M059J (cell line): ENCODE measurements at places on chromosomes 11 and 22. TPM values are rescaled to one million over a fixed set of nuclear protein-coding genes. Genes with fewer than 3 reads are reported as not detected.
A peak's percentile ranks its signal among the peaks of the same experiment; 100 is the strongest.

GRCh38 chr22:17734187-17734586, 40.1 kb downstream of the BID start:
- DNase-seq: peak; percentile 43

SCN4B gene
- 17.2 and 26.1 TPM in 2 replicates for total RNA-seq

DNA sequence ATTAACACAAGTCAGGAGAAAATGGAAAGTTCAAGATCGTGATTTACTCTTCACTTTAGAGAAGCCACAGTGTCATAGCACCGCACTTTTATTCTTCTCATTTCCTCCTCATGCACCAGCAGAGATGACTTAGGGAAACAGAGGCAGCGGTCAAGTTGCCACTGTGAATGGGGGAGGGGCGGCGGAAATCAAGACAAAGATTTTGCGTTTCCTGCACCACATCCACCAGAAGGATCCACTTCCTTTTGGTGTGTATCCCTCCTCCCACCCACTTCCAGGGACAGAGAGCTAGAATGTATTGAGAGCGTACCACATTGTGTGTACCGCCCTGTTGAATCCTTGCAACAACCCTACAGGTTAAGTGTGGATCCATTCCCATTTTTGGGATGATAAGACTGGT, 21.8 kb downstream of the TSPAN18 start:
- no peak for DNase-seq

DNA sequence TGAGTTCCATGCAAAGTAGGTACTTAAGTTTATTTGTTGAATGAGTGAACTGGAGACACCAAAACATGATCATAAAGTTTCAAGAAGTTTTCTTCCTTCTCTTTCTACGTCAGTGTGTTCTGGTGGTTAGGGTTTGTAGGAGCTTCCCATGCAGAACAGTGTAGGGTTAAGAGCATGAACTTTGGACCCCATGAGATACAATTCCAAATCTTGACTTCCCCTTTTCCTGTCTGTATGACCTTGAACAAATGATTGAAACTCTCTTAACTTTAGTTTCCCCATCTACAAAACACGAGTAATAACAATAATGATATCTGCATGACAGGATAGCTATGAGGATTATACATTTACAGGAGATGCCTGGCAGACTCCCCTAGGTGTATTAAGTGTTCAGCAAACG, 41.0 kb upstream of the TENM4 start:
- no peak for DNase-seq

- DNase-seq: no peak
Observed at GRCh38 chr11:119974051-119974450, 163.9 kb downstream of the TRIM29 start.

PIH1D2 gene
- total RNA-seq: 1.4 and 1.9 TPM in 2 replicates

DNA sequence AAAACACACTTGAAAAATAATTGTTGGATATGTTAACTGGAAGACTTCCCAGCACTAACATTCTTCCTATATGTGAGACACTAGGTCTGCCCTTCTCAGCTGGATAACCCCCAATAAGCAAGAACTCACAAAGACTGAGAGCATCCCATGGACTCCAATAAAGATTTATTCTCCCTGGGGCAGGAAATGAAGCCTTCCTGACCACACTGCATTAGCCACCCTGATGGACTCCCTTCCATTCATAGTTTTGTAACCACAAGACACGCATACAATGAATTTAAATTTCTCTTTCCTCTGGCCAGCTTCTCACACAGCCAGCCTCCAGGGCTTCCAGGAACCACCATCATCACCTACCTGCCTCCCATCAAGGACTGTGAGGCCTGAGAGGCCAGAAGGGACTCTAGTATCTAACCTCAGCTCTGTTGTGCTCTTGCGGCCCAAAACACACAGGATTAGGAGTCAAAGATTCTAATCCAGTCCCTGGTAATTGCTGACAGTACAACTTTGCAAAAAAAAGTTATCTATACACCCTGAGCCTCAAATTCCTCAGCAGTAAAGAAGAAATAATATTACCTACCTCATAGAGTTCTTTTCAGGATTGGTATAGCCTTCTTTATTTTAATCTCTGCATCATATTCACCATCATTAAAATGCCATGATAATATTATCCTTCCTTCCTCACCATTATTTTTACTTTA, 45.6 kb upstream of the GDPD4 start:
- DNase-seq: peak; percentile 96

- no peak for DNase-seq
Observed at GRCh38 chr11:10107497-10107896, 186.5 kb downstream of the SBF2 start.

- peak; percentile 63 for DNase-seq
Observed at GRCh38 chr11:31813391-31814175, 2.5 kb upstream of the PAX6 start.

GRCh38 chr22:41567512-41567768, 6.6 kb downstream of the CSDC2 start:
- no peak for DNase-seq

SLC37A2 gene
- total RNA-seq: 7.2 and 11.8 TPM in 2 replicates

DNA sequence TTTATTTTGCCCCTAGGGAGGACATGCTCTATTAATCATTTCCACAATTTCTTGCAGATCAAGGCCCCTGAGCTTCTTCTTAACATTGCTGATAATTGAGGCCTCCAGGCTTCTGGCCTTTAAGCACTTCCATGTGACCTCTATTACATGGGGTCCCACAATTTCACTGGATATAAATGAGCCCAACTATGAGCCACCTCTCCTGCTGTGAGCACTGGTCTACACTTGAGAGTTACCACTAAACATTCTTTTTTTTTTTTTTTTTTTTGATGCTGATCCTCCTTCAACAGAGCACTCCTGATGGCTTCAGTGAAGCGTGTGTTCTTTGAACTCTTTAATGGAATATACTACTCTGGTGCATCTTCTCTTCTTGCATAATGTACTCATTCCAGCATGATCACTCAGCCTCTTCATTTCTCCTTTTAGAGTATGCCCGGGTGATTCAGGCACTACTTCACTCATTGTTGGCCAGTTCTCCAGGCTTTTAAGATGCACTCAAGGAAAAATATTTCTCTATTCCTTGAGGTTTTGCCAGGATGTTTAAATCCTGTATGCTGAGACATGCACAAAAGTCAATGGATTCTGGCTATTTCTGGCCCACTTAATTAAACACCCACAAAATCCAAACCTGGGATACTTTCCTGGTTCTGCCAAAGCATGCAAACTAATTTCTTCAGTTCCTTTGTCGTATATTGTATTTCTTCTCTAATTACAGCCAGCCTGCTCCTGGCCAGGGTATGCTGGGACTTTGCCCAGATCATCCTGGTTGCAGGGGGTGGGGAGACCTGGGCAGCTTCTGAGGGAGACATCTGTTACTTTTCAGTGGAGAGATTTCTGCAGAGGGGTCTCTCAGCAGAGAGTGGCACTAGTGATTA, 257.8 kb upstream of the LUZP2 start:
- DNase-seq: peak; percentile 75

- DNase-seq: no peak
Observed at GRCh38 chr11:1100417-1101245, 26.0 kb downstream of the MUC2 start.

BATF2 gene
- total RNA-seq: 5.9 and 6.2 TPM in 2 replicates

- no peak for DNase-seq
Observed at GRCh38 chr11:11076276-11076675, 218.4 kb upstream of the ZBED5 start.

SMIM35 gene
- total RNA-seq: not detected in 2 replicates

- DNase-seq: no peak
Observed at GRCh38 chr22:42152661-42153270, 22.2 kb upstream of the CYP2D6 start.

GRCh38 chr11:67194096-67194495, 72.2 kb upstream of the GRK2 start:
- no peak for DNase-seq

DNA sequence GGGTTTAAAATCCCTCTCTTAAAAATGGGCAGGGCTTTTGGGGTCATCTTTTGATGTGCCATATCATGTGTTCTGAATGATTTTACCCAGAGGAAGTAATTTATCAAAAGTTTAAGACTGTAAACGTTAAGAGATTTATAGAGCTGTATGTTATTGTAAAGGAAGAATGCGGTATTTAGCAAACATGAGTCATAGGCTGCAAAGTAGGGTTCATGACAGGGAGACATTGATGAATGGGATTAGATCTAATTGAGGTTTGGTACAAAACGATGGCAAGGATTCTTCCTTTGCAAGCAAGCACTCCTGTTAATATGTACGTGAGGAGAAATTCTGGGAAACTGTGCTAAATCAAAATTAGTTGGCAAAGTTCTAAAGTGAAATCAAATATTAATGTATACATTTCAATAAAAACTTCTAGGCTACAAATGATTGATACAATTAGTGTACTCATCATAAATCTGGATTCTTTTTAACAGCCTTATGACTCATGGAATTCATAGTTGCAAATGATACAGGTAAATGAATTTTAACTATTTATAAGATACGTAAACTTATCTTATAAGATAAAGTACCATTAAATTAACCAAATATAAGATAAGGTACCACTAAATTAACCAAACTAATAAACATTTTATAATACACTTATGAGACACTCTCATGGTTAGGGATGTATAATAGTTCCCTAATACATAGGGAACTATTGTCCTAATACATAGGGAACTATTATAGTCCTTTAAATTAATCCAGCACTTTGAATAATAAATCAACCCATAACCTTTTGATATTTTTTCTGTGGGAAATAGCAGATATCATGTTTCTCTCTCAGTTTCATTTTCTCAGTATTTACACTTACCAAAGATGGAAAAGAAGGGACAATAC, 58.4 kb downstream of the KIF18A start:
- DNase-seq: peak; percentile 77

DNA sequence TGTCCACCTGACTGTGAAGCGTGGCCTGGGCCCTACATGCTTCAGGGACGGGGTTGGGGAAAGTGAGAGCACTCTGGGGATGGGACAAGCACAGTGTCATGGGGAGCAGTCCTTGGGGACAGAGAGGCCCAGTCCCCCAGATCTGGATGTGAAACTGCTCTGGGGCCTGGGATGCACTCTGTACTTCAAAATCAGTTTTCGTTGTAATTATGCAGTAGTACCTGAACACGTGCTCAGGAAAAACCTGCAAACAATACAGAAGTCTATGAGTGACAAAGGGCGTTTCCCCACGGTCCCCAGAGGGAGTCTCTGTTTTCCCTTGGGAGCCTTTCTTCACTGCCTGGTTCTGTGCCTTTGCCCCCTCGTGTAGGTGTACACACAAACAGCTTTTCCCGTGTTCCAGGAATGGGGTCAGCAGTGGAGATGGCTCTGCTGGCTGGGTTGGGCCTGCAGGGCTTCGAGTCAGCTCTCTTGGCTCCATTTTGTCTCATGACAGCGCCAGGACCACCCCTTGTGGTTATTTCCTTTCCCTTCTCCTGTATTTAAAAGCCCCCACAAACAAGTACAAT, 5.2 kb upstream of the TNFRSF13C start:
- no peak for DNase-seq

GDPD5 gene
- 8.0 and 13.8 TPM in 2 replicates for total RNA-seq

- DNase-seq: peak; percentile 54
Observed at GRCh38 chr11:132631989-132632388, 900.3 kb downstream of the OPCML start.

DNA sequence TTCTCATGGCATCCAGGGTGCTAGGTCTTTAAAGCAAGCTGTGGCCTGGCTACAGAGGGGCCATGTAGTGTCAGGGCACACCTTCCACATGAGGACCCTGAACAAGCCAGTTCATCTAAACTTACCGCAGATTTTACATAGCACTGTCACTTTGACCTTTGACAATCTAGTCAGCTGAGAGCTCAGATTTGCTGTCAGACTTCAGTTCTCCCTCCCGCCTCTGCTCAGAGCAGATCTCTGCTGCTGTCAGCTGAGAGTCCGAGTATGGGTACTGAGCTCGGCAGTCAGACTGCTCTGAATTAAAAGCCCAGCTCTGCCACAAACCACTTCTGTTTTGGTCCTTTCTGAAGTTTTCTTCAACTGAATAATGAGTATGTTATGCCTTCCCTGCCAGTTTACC, 507.1 kb downstream of the SOX6 start:
- DNase-seq: no peak

FAM181B gene
- 0.02 TPM in 1 of 2 replicates, not detected in the other for total RNA-seq

GRCh38 chr11:3905080-3905953, 49.9 kb downstream of the STIM1 start:
- peak; percentile 98 for DNase-seq

GRCh38 chr11:11148596-11148995, 204.5 kb downstream of the CSNK2A3 start:
- DNase-seq: no peak

SEPTIN3 gene
- total RNA-seq: 0.05 and 0.17 TPM in 2 replicates

- peak; percentile 41 for DNase-seq
Observed at GRCh38 chr11:98955551-98955950, 65.2 kb upstream of the CNTN5 start.

HIC2 gene
- total RNA-seq: 0.42 and 0.69 TPM in 2 replicates

GRCh38 chr22:38106814-38107578, 3.5 kb downstream of the BAIAP2L2 start:
- no peak for DNase-seq

PLA2G6 gene
- total RNA-seq: 0.96 TPM in 1 of 2 replicates, not detected in the other

DNA sequence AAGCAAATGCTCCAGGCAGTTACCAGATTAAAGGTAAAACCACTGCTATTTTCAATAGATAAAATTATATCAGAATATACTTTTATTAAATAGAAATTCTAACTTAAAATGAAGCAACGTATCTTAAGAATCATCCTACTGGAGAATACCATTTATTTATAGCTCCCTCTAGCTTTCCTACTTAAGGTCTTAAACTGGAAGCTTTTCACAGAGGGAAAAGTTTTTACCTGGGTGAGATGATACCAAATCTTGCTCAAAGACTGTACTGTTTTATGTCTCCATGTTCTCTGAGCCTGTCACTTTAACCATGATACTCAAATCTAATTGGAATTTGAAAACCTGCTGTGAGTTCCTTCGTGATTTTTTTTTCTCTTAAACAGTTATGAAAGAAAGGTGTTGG, 291.8 kb downstream of the AASDHPPT start:
- no peak for DNase-seq

RTN4RL2 gene
- total RNA-seq: 0.34 and 0.96 TPM in 2 replicates

DNA sequence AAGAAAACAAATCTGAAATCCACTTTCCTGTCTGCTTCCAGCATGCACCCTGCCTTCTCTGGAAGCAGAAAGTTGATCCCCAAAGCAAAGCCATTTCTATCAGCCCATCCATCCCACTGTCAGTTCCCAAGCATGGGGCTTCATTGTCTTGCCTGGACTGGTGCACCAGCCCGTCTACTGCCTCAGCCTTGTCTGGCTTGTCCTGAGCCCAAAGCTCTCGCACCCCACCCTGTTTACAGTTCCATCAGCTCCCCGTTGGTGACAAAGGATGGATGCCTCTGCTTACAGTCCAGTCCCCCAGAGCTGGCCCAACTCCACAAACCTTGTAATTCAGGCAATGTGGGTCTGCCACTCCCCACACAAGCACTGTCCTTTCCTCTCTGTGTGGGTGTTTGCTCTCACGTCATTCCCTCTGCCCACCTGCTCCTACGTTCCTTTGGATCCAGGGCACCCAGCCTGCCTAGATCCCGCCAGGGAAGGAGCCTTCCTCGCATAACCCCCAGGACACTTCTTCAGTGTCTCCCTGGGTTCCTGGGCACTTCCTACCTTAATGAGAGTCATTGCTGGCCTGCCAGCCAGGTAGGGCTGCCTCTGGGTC, 38.8 kb downstream of the FBLN1 start:
- no peak for DNase-seq

- peak; percentile 7 for DNase-seq
Observed at GRCh38 chr11:15969701-15970329, 386.5 kb downstream of the SOX6 start.

CPSF7 gene
- 53.8 and 59.7 TPM in 2 replicates for total RNA-seq

BDNF gene
- total RNA-seq: 35.4 and 46.9 TPM in 2 replicates
